Osteocyte (in vitro differentiated cells): ENCODE measurements at places on chromosomes 11 and 22. TPM values are rescaled to one million over a fixed set of nuclear protein-coding genes. Genes with fewer than 3 reads are reported as not detected.
A peak's percentile ranks its signal among the peaks of the same experiment; 100 is the strongest.

BSCL2 gene
- 54.1 and 56.7 TPM in 2 replicates for total RNA-seq

DNA sequence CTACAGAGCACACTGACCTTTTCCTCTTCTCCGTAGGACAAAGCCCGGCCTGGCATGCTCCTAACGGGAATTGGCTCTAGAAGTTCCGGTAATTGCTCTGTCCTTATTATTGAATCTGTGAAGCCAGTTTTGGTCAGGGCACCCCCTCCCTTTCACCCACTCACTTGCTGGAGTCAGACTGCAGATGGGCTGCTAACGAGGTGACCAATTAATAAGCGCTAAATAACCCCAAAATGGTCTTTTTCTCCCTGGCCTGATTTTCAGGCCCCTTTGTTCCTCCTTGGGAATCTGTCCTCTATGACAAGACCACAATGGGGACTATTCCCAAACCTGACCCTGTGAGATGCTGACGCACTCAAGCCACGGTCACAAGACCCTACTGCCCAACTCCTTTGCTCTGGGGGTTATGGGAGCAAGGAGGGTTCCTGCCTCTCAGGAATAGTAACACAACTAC, 610.0 kb upstream of the CADM1 start:
- no peak overlapping the region for H3K4me3 ChIP-seq
- peaks cover 6% of the 10 kb centered on the region for H3K27me3 ChIP-seq
- H3K27ac ChIP-seq = no peak overlapping the region
- DNase-seq = peak; percentile 42

DRD2 gene
- total RNA-seq = not detected in 2 replicates

- peaks cover 45% of the 10 kb centered on the region for H3K4me1 ChIP-seq
- H3K27ac ChIP-seq = peak within 1 kb of the TSS; percentile 23
- peak within 1 kb of the TSS; percentile 72 for H3K4me3 ChIP-seq
- H3K27me3 ChIP-seq = no peaks in the 10 kb centered on the region
Measured at GRCh38 chr11:33375688-33376311, 118.6 kb downstream of the HIPK3 start.

- DNase-seq = no peak
- H3K27ac ChIP-seq = peak overlapping the region; percentile 96
- H3K27me3 ChIP-seq = no peaks in the 10 kb centered on the region
- H3K4me1 ChIP-seq = peaks cover 66% of the 10 kb centered on the region
- peak overlapping the region; percentile 57 for H3K4me3 ChIP-seq
Measured at GRCh38 chr11:66317723-66318599, 1.1 kb upstream of the CD248 start.

- H3K27me3 ChIP-seq = no peaks in the 10 kb centered on the region
- H3K27ac ChIP-seq = no peak overlapping the region
- peaks cover 23% of the 10 kb centered on the region for H3K36me3 ChIP-seq
- H3K4me1 ChIP-seq = peaks cover 5% of the 10 kb centered on the region
- no peak for DNase-seq
Measured at GRCh38 chr22:50276143-50276542, 6.0 kb upstream of the MAPK11 start.

FOXRED1 gene
- 25.9 and 34.4 TPM in 2 replicates for total RNA-seq

GRCh38 chr11:65225279-65226102, 36.3 kb upstream of the POLA2 start:
- peak overlapping the region; percentile 47 for H3K27ac ChIP-seq
- no peak for DNase-seq
- H3K4me1 ChIP-seq = peaks cover 15% of the 10 kb centered on the region
- H3K4me3 ChIP-seq = peak overlapping the region; percentile 75
- H3K36me3 ChIP-seq = no peaks in the 10 kb centered on the region

SLC22A9 gene
- not detected in 2 replicates for total RNA-seq

- no peak overlapping the region for H3K4me3 ChIP-seq
- DNase-seq = no peak
- H3K4me1 ChIP-seq = no peaks in the 10 kb centered on the region
- H3K27me3 ChIP-seq = peaks cover 25% of the 10 kb centered on the region
- H3K36me3 ChIP-seq = no peaks in the 10 kb centered on the region
Measured at GRCh38 chr22:44408829-44409192, 89.2 kb downstream of the RTL6 start.

- no peak overlapping the region for H3K27ac ChIP-seq
- no peaks in the 10 kb centered on the region for H3K27me3 ChIP-seq
- H3K4me3 ChIP-seq = no peak overlapping the region
- peak; percentile 83 for DNase-seq
- H3K4me1 ChIP-seq = no peaks in the 10 kb centered on the region
Measured at GRCh38 chr11:23404225-23405160, 544.2 kb upstream of the CCDC179 start.

DDTL gene
- not detected in 2 replicates for total RNA-seq

GRCh38 chr11:95296621-95297025, 65.6 kb upstream of the SESN3 start:
- H3K27me3 ChIP-seq = peaks cover 46% of the 10 kb centered on the region
- no peak for DNase-seq
- peaks cover 9% of the 10 kb centered on the region for H3K4me1 ChIP-seq
- no peaks in the 10 kb centered on the region for H3K36me3 ChIP-seq
- H3K4me3 ChIP-seq = no peak overlapping the region

DNA sequence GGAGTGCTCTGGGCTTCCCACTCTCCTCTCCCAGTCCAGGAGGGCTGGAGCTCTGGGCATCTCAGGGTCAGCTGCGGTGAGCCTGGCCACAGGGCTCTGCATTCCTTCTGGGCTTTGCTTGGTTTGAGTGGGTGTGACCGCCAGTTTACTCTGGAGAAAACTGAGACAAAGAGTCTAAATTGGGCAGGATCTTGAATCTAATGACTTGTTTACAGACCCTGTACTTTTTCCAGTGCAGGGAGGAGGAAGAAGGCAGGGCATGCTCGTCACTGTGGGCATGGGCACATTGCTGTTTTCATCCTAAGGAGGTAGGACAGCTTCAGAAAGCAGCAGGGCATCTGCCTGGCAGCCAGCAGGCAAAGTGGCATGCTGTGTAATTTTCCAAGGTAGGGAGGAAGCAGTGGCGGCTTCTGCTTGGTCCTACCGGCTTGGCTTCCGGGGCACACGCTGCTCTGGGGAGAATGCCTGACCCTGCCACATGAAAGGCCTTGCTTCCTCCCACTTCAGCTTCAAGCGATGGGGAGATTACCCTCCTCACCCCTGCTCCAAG, 22.9 kb downstream of the FLI1 start:
- H3K4me3 ChIP-seq = peak overlapping the region; percentile 67
- peaks cover 2% of the 10 kb centered on the region for H3K36me3 ChIP-seq
- H3K27ac ChIP-seq = peak overlapping the region; percentile 98
- no peak for DNase-seq
- H3K4me1 ChIP-seq = peaks cover 83% of the 10 kb centered on the region
- H3K27me3 ChIP-seq = no peaks in the 10 kb centered on the region

DNA sequence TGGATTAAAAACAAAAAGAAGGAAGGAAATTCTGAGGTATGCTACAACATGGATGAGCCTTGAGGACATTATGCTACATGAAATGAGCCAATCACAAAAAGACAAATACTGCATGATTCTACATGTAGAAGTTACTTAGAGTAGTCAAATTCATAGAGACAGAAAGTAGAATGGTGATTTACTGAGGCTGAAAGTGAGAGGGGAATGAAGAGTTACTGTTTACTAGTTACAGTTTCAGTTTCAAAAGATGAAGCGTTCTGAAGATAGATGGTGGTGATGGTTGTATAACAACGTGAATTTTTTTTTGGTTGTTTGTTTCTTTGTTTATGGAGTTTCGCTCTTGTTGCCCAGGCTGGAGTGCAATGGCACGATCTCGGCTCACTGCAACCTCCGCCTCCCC, 9.5 kb downstream of the OR5P2 start:
- H3K36me3 ChIP-seq = no peaks in the 10 kb centered on the region
- no peaks in the 10 kb centered on the region for H3K4me1 ChIP-seq
- no peak overlapping the region for H3K27ac ChIP-seq
- DNase-seq = no peak
- H3K27me3 ChIP-seq = peaks cover 2% of the 10 kb centered on the region

GRCh38 chr22:23227380-23227779, 47.1 kb downstream of the BCR start:
- H3K27ac ChIP-seq = no peak overlapping the region
- H3K4me3 ChIP-seq = no peak overlapping the region
- H3K4me1 ChIP-seq = peaks cover 65% of the 10 kb centered on the region
- no peaks in the 10 kb centered on the region for H3K27me3 ChIP-seq

- peaks cover 3% of the 10 kb centered on the region for H3K27me3 ChIP-seq
- no peak overlapping the region for H3K27ac ChIP-seq
- H3K4me1 ChIP-seq = no peaks in the 10 kb centered on the region
- peak; percentile 63 for DNase-seq
Measured at GRCh38 chr22:32995335-32995734, 62.8 kb downstream of the SYN3 start.

DNA sequence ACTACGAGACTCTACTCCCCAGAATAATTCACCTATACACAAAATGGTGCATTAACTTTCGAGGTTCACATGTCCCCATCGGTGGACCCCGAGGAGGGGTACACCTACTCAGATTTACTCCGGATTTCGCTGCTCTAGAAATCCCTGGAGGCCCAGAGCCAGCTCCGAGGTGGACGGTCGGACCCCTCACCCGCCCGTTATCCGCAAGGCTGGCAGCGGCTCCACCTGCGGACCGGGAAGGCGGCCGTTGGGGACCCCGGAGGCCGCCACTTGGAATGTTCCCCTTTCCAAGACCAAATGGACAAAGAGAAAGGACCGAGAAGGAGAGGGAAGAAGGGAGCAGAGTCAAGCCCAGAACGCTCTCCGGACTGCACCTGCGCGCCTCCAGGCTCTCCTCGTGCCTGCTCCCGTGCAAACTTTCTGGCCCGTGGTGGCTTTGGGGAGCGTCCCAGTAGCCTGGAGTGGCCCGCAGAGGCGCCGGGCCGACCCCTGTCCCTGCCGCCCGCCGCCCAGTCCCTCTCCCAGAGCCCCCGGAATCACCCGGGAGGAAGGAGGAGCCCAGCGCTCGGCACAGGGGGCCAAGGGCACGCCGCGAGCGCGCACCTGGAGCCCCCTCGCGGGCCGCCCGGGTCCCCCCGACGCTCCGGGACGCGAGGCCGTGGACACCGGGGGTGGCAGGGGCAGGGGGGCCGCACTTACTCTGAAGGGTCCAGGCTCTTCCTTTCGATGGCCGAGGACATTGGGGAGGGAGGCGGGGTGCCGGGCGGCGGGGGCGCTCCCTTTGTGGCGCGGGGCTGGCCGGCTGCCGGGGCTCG, 23.0 kb downstream of the LMO2 start:
- peaks cover 77% of the 10 kb centered on the region for H3K27me3 ChIP-seq
- H3K27ac ChIP-seq = no peak overlapping the region

FXYD2 gene
- 0.91 TPM in 1 of 2 replicates, not detected in the other for total RNA-seq

DNA sequence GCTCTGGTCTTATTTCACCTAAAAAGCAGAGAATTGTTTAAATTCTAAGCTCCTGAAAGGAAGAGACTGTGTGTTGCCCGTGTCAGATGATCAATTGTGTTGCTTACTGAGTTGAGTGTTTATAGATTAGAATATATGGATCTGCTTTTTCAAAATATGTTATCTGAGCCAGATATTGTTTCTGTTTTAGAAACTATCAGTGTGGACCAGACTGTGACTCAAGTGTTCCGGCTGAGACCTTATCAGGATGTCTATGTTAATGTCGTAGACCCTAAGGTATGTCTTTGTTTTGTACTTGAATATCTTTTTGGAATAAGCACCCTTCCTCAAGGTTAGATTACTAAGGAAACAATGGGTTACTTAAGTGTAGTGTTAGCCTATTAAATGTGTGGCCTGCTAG, 11.0 kb downstream of the DEPDC5 start:
- H3K36me3 ChIP-seq = peaks cover 41% of the 10 kb centered on the region
- H3K4me3 ChIP-seq = no peak overlapping the region
- no peaks in the 10 kb centered on the region for H3K4me1 ChIP-seq
- no peak for DNase-seq
- H3K27ac ChIP-seq = no peak overlapping the region
- H3K27me3 ChIP-seq = no peaks in the 10 kb centered on the region

- no peaks in the 10 kb centered on the region for H3K27me3 ChIP-seq
- no peak overlapping the region for H3K27ac ChIP-seq
- H3K4me3 ChIP-seq = no peak overlapping the region
- peaks cover 10% of the 10 kb centered on the region for H3K36me3 ChIP-seq
- DNase-seq = no peak
Measured at GRCh38 chr11:114426280-114426679, 13.0 kb upstream of the REXO2 start.

- H3K4me1 ChIP-seq = peaks cover 38% of the 10 kb centered on the region
- H3K27me3 ChIP-seq = no peaks in the 10 kb centered on the region
- H3K36me3 ChIP-seq = peaks cover 9% of the 10 kb centered on the region
Measured at GRCh38 chr22:23790819-23791737, 4.3 kb downstream of the SMARCB1 start.

DNA sequence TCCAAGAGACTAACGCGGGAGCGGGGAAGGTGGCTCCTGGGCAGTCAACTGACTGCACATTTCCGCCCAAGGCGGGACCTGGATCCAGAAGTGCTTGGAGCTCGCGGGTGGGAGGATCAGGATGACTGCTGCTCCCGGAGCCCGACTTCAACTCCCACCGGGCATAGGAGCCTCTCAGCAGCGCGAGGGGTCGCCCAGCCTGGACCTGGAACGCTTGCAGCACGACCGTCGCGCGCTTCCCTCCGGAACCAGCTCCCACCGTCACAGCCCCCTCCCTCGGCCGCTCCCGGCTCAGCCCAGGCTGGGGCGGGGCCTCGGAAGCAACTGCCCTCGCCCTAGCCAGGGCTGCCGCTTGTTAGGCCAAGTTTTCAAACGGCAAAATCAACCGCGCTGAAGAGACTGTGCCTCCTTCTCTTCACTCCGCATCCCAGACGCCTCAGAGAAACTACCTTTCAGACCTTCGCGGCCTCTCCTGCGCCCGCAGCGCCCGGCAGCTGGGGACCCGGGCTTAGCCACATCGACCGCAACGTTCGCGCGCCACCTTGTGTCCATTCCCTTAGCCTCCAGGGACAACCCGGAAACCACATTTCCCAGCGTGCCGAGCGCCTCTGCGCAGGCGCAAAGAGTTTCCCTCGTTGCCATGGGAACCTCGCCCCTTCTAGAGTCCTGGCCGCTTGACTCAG, 14.0 kb downstream of the SSH3 start:
- H3K27me3 ChIP-seq = no peaks in the 10 kb centered on the region
- peaks cover 13% of the 10 kb centered on the region for H3K4me1 ChIP-seq
- H3K27ac ChIP-seq = peak overlapping the region; percentile 97
- peak overlapping the region; percentile 97 for H3K4me3 ChIP-seq

GRCh38 chr11:45659031-45659817, 6.2 kb downstream of the CHST1 start:
- H3K36me3 ChIP-seq = no peaks in the 10 kb centered on the region
- H3K4me1 ChIP-seq = peaks cover 15% of the 10 kb centered on the region
- no peak overlapping the region for H3K4me3 ChIP-seq
- no peak for DNase-seq

HPX gene
- 1.4 and 1.9 TPM in 2 replicates for total RNA-seq

GRCh38 chr11:19650467-19650866, 62.2 kb upstream of the NAV2 start:
- no peaks in the 10 kb centered on the region for H3K36me3 ChIP-seq
- H3K27me3 ChIP-seq = no peaks in the 10 kb centered on the region
- H3K4me3 ChIP-seq = no peak overlapping the region
- no peak overlapping the region for H3K27ac ChIP-seq
- peaks cover 11% of the 10 kb centered on the region for H3K4me1 ChIP-seq
